Stimulated activated CD8-positive, alpha-beta memory T cell treated with anti-CD3 and anti-CD28 coated beads, Interleukin-7, amount 100 ng/mL, for 1 hour (primary cell): ENCODE measurements at places on chromosomes 16 and 17.

DNA sequence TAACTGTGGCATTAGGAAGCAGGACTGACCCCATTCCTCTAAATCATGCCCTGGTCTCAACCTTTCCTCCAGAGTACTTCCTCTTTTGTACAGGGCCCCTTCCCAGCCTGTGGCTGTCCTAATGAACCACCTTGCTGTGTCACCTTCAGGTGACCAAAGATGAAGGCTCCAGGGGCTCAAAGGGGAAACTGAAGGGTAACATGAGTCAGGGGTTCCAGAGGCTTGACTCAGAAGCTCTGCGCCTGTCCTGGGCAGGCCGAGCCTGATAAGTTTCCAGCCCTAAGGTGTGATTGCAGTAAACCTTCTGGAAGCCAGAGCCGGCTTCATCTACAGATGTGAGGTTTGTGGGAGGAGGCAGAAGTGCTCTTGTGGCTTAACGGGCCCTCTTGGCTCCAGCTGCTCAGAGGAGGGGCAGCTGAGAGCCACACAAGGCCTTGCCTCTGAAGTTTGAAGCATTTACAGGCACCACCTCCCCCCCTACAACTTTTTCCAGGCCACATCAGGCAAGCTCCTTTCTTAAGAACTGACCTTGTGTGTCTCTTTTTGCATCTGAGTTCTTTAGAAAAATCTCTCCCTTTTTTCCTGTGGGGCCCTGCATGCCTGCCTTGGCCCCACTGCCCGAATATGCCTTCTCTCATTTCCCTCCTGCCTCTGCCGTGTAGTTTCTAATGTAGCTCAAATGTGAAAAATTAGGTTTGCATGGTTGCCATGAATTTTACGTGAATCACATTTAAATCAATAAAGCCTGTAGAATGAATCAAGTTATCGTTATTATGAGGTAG lies 149.9 kb downstream of the CLEC16A start:
- no peak for DNase-seq

DNA sequence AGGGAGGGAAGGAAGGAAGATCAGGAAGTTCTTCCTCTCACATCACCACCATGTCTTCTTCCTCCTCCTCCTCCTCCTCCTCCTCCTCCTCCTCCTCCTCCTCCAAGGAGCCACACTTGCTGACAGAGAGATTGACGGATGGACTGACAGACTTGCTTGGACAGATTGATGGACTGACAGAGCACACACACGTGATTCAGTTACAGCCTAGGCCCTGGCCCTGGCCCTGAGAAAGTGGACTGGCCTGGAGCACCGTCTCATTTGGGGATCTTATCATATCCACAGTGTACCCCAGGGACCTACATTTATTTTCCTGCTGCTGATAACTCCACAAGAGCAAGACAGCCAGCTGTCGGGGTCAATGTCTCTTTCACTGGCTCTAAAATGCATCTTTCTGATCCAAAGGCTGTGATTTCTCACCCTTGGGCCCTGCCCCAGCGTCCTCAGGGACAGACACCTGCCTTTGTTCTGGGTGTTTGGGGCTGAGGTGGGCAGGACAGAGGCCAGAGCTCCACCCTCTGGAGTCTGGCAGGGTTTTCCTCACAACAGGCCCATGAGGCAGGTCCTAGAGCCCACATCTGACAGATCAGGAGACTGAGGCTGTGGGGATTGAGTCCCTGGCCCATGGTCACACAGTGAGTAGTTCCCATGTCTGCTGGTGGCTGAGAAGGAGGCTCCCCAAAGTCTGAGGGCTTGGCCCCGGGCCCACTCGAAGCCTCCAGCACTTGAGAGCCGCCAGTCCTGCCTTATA lies 2.3 kb upstream of the P2RX1 start:
- no peak for DNase-seq

DNA sequence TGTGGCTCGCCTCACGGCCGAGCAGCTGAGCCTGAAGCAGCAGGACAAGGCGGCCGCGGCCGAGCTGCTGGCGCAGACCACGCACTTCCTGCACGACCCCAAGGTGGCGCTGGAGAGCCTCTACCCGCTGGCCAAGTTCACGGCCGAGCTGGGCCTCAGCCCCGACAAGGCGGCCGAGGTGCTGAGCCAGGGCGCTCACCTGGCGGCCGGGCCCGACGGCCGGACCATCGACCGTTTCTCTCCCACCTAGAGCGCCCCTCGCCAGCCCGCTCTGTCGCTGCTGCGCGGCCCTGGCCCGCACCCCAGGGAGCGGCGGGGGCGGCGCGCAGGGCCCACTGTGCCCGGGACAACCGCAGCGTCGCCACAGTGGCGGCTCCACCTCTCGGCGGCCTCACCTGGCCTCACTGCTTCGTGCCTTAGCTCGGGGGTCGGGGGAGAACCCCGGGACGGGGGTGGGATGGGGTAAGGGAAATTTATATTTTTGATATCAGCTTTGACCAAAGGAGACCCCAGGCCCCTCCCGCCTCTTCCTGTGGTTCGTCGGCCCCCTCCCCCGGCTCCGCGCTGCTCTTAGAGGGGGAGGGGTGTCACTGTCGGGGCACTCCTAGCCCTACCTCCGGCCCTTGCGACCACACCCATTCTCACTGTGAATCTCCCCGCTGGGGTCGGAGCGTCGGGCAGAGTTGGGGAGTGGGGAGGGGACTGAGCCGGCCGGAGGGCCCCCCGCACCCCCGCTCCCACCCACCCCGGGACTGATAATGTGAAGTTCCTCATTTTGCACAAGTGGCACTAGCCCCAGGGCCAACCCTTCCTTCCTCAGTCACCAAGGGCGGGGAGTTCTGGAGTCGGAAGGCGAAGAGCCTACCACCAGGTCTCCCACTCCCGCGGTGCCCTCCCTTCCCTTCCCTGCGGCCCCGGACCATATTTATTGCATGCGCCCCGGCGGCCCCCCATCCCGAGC lies 4.0 kb downstream of the HIC1 start:
- no peak for DNase-seq

- DNase-seq: no peak
Observed at GRCh38 chr16:53129281-53130158, 74.7 kb downstream of the CHD9 start.

GRCh38 chr17:80545499-80545826 lies 825 bp downstream of the RPTOR start:
- DNase-seq: no peak

DNA sequence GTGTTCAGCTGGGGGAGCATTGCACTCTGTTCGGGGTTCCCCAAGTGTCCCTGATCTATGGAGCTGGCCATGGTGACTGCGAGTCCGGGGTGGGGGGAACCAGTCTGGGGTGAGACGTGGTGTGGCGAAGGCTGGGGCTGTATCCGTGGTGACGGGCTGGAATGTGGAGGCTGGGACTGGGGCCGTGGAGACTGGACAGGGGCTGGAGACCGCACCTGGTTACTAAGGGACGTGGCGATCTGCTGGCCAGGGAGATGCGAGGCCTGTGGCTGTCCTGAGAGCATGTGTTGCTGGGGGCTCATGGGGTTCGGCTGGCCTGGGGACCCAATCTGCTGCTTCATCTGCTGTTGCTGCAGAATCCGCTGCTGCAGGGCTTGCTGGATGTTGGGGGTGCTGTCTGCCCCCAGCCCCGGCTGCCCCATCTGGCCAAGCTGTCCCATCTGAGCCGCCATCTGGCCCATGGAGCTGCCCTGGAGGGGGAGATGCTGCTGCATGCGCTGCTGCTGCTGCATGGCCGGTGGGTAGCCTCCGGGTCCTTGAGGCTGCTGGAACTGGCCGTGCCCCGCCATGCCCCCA lies 10.6 kb upstream of the TRAP1 start:
- DNase-seq: no peak

DNA sequence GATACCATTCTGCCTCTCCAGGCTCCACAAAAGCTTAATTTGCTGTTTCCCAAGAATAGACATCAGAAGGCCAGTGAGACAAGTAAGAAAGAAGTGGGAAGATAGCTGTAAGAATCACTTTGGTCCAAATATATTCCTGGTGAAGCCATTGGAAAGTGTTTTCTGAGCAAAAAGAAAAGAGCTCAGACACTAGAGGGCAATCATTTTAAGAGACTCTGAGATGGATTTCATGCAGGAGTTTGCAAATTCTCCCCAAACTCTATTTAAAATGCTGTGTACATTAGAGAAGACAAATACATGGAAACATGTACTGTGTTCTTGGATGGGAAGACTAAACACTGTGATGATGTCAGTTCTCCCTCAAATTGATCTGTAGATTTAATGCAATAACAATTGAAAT lies 8.0 kb upstream of the SLC6A2 start:
- no peak for DNase-seq

GRCh38 chr16:78348068-78348467 lies 248.6 kb downstream of the WWOX start:
- DNase-seq: no peak

- no peak for DNase-seq
Observed at GRCh38 chr16:73040136-73040535, 7.8 kb downstream of the ZFHX3 start.

GRCh38 chr16:5642011-5642410 lies 544.4 kb upstream of the EEF2KMT start:
- no peak for DNase-seq

DNA sequence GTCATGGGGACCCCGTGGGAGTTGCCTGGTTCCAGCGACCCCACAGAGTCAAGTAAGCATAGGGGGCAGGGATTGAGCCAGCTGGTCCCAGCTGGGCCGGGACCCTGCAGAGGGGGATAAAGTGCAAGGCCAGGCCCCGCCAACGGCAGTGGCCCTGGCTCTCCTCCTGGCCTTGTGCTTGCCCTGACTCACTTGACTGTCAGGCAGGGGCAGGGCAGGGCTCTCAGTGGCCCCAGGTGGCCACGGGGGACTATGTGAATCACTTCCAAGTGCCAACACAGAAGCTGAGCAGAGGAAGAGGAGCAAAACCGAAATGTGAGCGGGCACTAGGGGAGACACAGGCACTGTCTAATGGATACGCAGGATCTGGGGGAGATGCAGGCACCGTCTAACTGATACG lies 21.6 kb upstream of the NCBP3 start:
- no peak for DNase-seq

- DNase-seq: no peak
Observed at GRCh38 chr17:75752405-75752709, 12.6 kb downstream of the GALK1 start.

DNA sequence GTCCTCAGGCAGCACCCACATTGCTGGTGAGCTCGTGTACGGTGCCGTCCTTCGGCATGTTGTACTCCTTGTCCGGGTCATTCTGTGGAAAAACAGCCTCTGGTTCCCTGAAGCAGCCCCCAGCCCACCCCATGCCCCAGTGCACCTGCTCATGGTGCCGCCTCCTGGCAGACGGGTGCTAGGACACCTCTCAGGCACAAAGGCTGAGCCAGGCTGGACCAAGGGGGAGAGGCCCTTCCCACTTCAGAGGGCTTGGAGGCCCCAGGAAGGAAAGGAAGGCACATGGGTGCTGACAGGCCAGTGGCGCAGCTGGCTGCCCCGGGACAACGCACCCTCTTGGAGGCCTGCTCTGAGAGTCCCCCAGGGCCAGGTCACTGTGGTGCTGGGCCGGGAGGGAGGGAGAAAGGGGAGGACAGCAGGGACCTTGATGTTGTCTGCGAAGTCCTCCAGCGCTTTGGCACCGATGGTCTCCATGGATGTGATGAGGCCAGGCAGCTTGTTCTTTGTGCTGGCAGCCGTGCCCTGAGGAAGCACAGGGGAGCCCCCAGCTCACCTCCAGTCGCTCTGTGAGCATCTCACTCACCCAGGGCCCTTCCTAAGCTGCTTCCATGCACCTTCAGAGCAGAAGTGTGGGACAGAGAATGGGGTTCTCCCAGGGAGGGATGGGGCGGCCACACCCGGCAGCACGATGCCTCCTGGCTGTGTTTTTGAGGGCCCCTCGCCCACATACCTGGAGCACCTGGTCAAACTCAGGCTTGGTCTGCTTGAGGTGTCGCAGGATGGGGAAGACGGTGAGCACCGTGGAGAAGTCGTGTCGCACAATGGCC lies 9.3 kb downstream of the ZACN start:
- no peak for DNase-seq

DNA sequence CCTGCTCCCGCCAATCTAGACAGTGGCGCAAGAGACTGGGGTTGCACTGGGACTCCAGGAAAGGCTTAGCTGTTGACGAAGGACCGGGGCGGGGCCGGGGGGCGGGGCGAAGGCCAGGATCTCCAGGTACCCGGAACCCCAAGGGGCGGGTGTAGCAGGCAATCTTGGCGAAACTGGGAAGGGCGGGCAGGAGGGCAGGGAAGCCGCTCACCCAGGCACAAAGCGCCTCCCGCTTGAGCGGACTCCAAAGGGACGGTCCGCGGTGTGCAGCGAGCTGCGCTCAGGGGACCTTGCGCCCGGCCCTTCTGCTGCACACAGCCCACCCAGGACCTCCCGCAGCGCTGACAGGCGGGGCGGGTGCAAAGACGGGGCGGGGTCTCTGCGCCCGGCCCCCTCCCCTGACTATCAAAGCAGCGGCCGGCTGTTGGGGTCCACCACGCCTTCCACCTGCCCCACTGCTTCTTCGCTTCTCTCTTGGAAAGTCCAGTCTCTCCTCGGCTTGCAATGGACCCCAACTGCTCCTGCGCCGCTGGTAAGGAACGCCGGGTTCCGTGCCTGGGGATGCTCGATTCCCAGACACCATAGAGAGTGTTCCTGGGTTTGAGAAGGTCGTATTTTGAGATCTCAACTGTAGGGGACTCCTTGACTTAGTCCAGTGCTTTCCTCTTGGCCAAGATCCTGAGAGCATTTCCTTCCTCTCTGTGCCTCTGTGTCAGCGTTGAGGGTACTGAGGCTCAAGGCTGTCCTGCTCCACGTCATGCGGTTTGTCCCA lies at the start of gene MT1F:
Gene MT1F, plus strand, starts transcription at position 405 of the 772 bp plus-strand sequence. Its CDS starts 100 bp downstream, at position 505.
- DNase-seq: peak; percentile 35
